ENCODE measurements at places on chromosomes 2 and 18.

- no peak for DNase-seq
These were observed 87.2 kb upstream of the FSHR start for GRCh38 chr2:49241501-49241900.

- DNase-seq = no peak
These were observed 36.4 kb downstream of the PPIG start for GRCh38 chr2:169620509-169620908.

GRCh38 chr18:40375837-40376236, 1579.2 kb upstream of the PIK3C3 start:
- no peak for DNase-seq

GRCh38 chr18:62144338-62144737, 42.5 kb downstream of the PIGN start:
- no peak for DNase-seq

DNA sequence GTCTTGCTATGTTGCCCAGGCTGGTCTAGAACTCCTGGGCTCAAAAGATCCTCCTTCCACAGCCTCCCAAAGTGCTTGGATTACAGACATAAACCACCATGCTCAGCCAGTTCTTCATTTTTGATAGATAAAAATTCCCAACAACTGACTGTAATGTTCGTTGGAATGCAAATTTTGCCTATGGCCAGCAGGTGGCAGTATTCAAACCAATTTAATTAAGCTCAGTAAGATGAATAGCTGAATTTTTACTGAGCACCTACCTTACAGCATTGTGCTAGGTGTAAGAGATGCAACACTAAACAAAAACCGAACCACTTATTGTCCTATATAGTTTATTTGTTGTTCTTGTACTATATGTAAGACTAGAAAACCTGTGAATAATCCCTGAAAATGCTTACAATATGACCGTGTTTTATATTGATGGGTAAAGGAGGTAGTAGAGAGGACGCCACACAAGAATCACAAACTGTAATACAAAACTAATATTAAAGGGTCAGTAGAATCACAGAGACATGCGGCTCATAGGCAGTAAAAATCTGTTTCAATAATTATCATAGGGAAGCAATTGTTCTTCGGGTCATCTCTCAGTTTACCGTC, 8.2 kb upstream of the TMEM182 start:
- DNase-seq = no peak

- DNase-seq = no peak
These were observed 9.1 kb upstream of the DAW1 start for GRCh38 chr2:227862227-227862740.

DNA sequence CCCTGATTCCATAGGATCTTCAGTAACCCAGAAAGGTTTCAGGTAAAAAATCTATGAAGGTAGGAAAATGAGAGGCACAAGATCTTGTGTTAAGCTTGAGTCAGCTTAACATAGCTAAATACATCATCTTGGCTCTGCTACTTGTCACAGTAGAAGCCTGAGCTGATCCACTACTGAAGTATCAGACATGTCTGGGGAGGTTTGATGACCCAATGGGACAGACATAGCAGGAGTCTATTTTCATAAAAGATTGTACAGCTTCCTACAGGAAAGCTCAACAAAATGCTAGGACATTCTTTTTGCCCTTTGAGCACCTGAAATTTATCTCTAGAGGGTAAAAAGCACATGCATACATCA, 84.3 kb upstream of the FSHR start:
- no peak for DNase-seq

DNA sequence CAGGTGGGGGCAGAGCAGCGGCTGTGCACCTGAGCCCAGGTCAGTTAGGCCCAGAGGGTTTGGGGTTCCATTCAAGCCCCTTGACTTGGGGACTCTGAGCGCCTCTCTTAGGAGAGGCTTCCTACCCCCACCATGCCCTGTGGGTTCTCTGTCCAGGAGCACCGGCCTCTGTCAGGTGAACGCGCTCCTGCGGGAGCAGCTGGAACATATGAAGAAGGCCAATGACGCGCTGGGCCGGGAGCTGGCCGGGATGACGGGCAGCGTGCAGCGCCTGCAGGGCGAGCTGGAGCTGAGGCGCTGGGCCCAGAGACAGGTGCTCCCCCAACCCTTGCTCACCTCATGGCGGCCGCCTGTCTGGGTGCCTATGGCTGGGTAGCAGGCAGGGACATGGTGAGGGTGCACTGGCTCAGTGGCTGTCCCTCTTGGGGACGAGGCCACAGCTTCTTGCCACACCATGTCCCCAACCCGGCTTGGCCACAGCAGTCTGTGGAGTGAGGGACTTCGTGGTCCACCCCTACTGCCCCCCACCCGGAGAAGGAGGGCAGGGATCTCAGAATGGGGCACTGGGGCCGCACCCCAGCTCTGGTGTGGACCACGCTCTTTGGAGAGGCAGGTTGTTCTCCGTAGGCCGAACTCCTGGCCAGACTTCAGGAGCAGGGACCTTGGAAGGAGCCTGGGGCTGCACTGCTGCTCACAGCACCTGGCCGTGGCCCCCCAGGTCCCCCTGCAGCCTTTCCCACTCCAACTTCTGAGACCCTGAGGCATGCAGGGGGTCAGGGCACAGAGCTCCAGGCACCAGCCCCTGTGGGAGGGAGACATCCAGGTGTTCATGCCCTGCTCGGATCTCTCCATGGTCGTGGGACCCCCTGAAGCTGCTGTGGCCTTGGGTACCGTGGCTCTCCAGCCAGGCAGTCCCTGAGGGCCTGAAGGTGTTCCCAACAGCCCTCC, 19.7 kb downstream of the CROCC2 start:
- DNase-seq = peak; percentile 15

DNA sequence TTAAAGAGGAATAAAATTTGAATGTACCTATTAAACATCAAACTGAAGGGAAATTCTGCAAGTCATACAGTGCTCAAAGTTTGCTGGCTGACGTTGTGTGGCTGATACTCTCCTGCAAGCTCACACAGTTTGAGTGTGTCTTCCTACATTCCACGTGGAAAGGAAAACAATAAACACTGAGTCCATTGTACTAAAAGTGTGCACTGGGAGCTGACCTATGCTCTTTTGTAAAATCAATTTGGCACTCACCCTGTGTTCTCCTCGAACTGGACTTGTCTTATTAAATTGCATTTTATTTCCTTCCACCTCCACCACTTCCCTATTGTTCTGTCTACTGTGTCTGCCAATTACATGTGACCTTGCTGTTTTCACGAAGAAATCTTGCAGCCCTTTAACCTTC, 458.0 kb downstream of the CPS1 start:
- DNase-seq = no peak

Measured in activated T-cell treated with anti-CD3 and anti-CD28 coated beads, Interleukin-2, amount 50 U/mL, for 1 hour (primary cell).